ENCODE measurements at places on chromosomes 12 and 14.
A peak's percentile ranks its signal among the peaks of the same experiment; 100 is the strongest.

GRCh38 chr14:97709552-97709951, 912.4 kb downstream of the VRK1 start:
- DNase-seq = no peak

GRCh38 chr12:71755146-71755892, 656 bp downstream of the RAB21 start:
- DNase-seq = no peak

DNA sequence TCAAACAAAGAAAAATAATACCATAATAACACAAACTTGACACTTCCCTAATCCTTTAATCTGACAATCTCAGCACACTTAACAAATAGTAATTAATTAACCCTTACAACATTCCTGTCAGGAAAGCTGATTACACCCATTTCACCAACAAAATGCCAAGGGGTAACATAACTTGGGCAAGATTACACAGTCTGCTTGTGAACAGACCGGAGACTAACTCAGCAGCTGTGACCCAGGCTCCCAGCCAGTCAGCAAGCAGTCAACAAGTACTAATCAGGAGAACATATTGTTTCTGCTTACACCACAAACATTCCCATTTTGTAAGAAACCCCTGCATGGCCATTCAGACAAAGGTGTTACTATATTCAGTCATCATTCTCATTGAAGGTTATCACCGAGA, 592.5 kb upstream of the FLRT2 start:
- DNase-seq = no peak

GRCh38 chr14:90184571-90185266, 71.6 kb upstream of the PSMC1 start:
- peak; percentile 50 for DNase-seq

DNA sequence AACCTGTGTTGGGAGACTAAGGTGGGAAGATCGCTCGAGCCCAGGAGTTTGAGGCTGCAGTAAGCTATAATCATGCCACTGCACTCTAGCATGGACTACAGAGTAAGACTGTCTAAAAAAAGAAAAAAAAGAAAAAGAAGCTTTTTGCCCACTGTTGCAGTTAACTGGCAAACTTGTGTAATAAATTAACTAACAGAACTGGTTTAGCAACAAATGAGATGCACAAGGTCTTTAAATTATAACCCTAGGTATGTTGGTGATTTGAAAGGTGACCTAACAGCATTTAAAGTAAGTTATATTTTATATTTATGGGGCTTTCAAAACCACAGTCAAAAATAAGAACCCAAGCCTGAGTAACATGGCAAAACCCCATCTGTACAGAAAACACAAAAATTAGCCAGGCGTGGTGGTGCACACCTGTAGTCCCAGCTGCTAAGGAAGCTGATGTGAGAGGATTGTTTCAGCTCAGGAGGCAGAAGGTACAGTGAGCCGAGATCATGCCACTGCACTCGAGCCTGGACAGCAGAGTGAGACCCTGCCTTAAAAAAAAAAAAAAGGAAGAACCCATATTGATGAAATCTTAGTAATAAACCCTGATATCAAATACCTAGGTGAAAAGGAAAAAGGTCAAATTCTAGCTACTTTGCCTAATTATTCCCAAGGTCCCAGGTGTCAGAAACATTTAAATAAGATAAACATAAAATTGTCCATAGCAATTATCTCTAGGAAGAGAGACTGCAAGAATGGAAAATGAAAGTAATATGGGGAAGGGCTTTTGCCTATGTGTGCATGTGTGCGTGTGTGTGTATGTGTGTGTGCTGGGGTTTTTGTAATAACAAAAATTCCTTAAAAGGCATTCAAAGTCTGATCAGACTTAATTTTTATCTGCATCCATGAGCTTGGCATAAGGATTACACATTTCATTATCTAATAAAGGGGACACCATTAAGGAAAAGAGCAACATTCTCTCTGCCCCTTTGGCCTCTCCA, 15.4 kb downstream of the SYNE2 start:
- no peak for DNase-seq

GRCh38 chr12:58727521-58727920, 192.8 kb downstream of the LRIG3 start:
- DNase-seq = no peak

DNA sequence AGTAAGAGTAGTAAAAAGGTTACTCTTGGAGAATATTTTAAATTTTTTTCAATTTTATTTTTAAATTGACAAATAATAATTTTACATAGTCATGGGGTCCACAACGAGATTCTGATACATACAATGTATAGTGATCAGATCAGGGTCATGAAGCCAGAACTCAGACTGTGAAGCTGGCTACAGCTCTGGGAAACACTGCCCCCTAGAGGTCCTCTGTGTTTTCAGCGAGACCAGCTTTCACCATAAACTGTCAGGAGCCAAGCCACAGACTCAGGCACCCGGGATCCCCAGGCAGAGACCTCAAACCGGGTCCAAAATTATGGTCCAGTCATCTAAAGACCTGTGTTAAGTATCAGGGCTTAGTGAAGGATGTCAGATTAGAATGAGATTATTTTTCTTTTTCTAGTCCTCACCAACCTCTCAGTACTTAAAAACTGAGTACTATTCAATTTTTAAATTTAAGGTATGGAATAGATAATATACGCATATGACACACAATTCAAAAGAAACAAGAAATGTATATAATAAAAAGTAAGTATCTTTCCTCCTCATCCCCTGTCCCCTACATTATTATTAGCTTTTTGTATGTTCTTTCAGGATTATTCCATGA, 397.1 kb downstream of the MDGA2 start:
- DNase-seq = peak; percentile 74

DNA sequence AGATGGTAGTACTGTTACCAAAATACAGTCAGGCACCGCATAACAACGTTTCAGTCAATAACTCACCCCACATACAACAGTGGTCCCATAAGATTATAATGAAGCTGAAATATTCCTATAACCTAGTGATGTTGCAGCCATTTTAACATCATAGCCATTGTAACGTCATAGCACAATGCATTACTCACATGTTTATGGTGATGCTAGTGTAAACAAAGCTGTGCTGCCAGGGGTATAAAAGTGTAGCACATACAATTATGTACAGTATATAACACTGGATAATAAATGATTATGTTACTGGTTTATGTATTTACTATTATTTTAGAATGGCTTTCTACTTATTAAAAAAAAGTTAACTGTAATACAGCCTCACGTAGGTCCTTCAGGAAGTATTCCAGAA, 37.0 kb downstream of the GPR137C start:
- DNase-seq = no peak

- DNase-seq = no peak
Observed at GRCh38 chr12:130983328-130984017, 29.8 kb downstream of the ADGRD1 start.

DNA sequence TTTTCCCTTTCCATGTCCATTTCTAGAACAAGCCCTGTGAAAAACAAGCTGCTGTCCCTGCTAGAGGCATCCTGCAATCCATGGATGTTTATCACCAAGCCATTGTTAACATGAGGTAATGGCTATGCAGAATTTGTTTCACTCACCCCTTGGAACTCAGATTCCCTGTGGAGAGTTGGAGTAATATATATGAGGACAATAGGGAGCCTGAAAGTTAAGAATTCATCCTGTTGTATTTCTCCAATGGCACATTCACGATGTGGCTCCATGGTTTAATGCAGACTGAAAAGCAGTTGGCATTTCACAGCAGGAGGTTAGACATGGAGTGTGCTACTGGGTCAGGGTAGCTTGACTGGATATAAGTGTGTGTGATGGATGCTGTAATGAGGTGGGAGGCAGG, 32.4 kb downstream of the GPR65 start:
- DNase-seq = no peak

DNA sequence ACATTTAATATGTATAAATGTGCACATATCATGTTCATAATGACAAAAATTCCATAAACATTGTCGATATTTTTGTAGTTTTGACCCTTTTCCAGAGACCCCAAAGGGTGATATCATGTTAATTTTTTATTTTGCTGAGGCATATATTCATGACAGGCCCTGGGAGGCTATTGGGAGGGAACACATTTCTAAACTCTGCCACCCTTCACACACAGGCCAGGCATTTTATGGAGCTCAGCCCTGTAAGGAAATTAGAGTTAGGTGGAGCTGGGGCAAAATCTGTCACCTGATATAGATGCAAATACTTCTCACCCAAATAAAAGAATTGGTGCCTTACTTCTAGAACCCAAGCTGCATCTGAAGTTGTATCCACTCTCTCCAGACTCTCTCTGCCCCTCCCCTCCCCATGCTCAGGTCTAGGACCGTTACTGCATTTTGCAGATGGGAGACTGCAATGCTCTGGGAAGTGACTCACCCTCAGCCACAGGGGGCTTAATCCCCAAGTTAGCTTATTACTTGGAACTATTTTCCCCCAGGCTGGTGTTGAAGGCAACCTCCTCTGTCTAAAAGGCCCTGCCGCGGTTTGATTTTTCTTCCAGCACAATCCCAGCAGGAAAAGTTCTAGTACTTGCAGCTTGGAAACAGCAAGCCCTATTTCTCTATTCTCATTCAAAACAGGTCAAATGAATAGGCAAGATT, 238.9 kb downstream of the EMP1 start:
- peak; percentile 64 for DNase-seq

- no peak for DNase-seq
Observed at GRCh38 chr14:56632195-56632594, 52.6 kb downstream of the TMEM260 start.

GRCh38 chr12:29072631-29073030, 76.4 kb upstream of the FAR2 start:
- no peak for DNase-seq

DNA sequence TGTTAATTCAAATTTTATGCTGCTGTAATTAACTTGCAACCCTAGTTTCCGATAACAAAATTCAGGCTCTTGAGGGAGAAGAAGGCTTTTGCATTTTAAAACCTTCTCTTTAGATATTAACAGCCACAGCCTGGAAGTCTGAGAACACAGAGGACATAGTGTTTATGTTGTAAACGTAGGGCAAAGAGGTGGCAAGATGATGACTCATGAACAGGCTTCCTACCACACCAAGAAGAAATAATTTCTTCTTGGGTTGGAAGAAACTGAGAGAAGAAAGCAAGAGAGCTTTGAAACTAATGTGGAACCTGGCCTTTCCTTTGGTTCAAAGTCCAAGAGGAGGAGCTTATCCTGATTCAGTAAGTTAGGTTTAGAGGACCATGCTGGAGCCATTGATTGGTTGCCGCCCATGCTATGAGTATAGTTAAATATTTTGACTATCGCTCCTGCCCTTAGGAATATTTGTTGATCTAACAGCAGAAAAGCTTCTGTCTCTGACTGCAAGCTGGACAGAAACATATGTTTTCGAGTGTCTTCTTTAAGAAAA, 31.8 kb downstream of the CCDC198 start:
- no peak for DNase-seq

All from ecto neural progenitor cell (in vitro differentiated cells).